ENCODE measurements at places on chromosomes 6 and 20.

DNA sequence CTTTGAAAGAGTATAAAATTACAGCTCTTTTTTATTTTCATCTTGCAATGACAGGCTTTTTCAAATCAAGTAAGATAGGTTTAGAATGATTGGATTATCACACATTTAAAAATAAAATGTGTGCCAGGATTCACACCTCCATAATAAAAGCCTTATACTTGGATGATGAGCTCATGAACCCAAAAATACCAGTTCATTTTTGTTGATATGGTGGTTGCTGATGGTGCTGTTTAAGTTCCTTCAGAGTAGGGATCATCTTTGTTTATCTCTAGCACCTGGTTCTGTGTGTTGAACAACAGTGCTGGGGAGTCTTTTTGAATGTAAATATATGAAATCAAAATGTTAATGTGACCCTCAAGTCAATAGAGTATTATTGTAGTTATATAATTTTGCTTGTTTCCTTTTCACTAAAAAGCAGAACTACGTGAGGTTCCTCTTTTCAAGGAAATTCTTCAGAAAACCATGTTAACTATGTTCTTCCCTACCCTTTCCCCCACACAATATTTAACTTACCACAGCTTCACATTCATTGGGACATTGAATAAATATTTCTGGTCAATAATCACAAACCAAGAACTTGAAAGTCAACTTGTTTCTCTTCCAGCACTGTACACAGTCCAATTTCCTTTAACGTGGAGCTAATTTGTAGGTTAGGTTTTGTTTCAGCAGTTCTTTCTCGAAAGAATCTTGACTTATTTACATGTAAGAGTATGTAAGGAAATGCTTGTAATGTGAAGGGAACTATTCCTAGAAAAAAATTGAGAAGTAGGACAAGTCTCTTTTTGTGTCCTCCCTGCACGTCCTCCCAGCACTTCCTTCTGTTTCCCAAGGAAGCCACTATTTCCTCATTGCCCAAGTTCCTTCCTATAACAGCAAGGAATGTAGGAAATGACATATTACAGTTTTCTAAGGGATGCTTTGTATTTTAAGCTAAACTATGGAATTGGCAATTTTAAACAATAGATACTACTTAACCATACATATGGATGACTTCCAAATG, 945.9 kb upstream of the CITED2 start:
- DNase-seq: no peak

DNA sequence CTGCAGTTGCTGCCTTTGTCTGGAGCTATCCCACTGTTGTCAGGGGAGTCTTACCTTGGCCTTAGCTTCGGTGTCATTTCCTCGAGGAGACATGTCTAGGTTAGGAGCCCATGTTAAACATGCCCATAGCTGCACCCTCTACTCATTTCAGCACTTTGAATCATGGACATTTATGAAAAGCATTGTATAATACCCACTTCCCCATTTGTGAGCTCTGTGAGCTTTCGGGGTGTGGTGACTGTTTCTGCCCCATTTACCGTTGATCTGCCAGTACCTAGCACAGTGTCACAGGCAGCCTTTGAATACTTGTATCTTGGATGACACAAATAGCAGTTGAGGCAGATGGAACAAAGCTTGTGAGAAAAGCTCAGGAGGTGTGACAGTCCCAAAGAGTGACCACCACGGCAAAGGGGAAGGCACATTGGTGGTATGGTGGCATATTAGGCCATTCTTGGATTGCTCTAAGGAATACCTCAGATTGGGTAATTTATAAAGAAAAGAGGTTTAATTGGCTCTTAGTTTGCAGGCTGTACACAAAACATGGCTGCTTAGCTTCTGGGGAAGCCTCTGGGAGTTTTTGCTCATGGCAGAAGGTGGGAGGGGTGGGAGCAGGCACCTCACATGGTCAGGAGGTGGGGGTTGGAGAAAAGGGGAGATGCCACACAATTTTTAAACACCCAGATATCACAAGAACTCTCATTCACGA, 42.0 kb downstream of the JARID2 start:
- no peak for DNase-seq

DNA sequence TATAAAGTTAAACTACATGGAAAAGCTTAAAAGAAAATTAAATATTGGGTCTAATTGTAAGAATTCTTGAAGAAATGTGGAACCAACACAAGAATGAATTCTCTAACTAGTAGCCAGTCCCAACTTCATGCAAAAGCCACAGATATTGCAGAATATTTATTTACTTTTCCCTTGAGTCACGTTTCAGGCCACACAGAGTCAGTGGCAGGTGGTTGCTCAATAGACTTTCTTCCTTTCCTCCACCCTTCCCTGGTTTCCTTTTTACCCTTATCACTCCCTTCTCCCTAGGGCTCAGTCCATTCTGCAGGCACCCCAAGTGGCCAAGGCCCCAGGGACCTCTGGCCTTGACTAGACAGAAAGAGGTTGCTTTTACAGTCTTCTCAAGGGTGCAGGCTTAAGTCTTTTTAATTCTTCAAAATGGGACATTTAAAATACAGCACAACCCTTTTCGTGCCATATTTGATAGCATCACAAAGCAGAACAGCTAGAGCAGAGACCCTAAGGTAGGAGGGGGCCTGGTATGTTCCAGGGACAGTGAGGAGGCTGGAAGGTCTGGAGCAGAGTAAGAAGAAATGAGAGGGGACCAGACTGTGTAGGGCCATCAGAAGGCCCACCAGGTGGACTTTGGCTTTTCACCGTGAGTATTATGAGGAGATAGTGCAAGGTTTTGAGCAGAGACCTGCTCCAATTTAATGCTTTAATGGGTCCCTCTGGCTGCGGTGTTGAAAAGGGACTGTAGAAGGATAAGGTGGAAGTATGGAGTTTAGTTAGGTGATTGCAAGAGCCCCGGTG, 65.0 kb downstream of the HDDC2 start:
- no peak for DNase-seq

- no peak for DNase-seq
These were observed 9.8 kb downstream of the FOXO3 start for GRCh38 chr6:108570517-108570916.

GRCh38 chr6:155599561-155599960, 143.9 kb upstream of the NOX3 start:
- no peak for DNase-seq

GRCh38 chr6:57224769-57225515, 2.8 kb upstream of the RAB23 start:
- DNase-seq: no peak

GRCh38 chr6:116018976-116019375, 41.7 kb downstream of the FRK start:
- no peak for DNase-seq

GRCh38 chr6:21780141-21780540, 186.6 kb downstream of the SOX4 start:
- no peak for DNase-seq

- no peak for DNase-seq
These were observed 65.6 kb upstream of the TMEM30A start for GRCh38 chr6:75350156-75350555.

Data from NCI-H187 (cell line).